ENCODE measurements at places on chromosomes 4 and X.

- DNase-seq = no peak
Measured at GRCh38 chrX:2484256-2484655, 16.5 kb downstream of the DHRSX start.

- DNase-seq = no peak
Measured at GRCh38 chr4:19689511-19689910, 562.2 kb upstream of the SLIT2 start.

DNA sequence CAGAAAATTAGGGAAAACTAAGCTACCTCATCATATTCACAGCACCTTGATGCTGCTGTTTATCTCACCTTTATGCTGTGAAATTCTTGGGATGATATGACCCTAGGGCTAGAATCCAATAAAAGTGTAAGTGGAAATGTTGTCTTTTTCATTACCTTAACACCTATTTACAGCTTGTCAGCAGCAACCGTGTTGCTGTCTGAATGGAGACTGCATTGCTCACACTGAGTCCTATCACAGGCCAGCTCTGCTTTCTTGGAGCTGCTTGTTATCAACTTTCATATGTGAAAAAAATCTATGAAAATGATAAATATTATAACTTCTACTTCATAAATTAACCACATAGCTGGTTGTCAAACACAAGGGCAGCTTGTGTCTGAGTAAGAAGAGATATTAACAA is 789.5 kb downstream of the TECRL start:
- no peak for DNase-seq

DNA sequence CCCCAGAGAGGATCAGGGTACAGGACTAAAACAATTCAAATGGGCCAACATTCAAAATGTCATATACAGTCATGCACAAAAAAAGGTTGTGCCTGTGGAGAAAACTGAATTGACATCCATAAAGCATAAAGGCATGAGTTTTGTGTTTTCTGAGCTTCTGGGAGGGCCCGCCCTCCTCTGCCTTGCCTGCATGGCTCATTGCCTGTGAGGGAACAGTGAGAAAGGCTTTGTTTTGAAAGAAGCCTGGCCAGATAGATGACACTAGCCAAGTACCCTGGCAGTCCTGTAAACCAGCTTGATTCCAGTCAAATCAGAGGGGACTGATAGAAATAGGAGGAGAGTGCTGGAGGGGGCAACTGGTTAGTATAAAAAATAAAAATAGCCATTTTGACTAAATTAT is 194.3 kb downstream of the KIT start:
- no peak for DNase-seq

DNA sequence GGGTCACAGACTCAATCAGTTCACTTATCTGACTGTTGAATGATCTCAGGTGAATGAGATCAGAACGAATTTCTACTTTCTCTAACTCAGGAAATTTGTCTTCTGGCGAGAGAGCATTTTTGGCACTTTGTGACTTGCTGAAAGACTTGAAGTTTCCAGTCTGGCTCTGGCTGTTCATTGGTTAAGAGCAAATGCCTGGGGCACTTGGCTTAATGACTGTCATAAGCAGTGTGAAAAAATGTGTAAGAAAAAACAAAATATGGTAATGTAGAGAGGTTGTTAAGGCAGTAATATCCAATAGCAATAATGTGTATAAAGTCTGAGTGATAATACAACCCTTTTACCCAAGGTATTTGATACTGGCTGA is 71.3 kb upstream of the PGRMC2 start:
- no peak for DNase-seq

GRCh38 chr4:41661442-41662076 is 87.0 kb downstream of the PHOX2B start:
- DNase-seq = peak; percentile 61

GRCh38 chrX:70494441-70494840 is 49.8 kb downstream of the DLG3 start:
- no peak for DNase-seq

- no peak for DNase-seq
Measured at GRCh38 chr4:75655562-75655961, 17.6 kb downstream of the G3BP2 start.

GRCh38 chr4:38242822-38243387 is 282.7 kb downstream of the PTTG2 start:
- no peak for DNase-seq

GRCh38 chrX:12570859-12571501 is 220.2 kb upstream of the PRPS2 start:
- no peak for DNase-seq

GRCh38 chr4:70979445-70980008 is 13.9 kb upstream of the DCK start:
- no peak for DNase-seq

- no peak for DNase-seq
Measured at GRCh38 chr4:122591196-122591595, 29.7 kb downstream of the IL21 start.

DNA sequence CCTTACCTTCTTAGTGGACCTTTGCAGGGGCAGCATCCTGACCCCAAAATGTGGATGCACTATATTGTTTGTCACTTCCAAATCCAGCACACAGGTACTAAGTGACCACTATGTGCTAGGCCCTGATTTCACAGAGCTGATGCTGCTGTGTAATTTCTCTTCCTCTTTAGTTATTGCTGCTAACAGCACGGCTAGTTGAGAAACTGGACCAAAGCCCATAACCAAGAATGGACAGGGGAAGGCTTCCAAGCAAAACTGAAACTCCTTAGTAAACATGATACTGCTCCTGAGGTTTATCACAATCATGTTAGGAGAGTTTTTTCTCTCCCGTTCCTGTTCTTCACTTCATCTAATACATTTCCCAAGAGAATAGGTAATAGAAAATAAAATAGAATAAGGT is 172.9 kb upstream of the TTC29 start:
- DNase-seq = peak; percentile 26

DNA sequence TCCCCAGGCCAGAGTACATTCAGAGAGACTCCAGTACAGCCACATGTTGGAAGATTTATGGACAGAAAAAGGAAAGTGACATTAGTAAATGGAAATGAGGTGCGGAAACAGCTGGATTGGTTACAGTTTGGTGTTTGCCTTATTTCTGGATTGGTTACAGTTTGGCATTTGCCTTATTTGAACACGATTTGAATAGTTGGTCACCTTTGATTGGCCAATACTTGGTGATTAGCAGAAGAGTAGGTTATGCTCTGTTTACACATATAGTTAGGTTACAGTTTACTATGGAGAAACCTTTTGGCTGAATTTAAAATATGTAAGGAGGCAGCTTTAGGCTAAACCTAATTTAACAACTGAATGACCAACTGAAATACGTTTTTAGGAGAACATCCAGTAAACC is 173.7 kb downstream of the AASDH start:
- DNase-seq = no peak

GRCh38 chr4:85928775-85929591 is 430.9 kb downstream of the MAPK10 start:
- DNase-seq = peak; percentile 66

- DNase-seq = no peak
Measured at GRCh38 chr4:7769396-7770223, 170.1 kb downstream of the AFAP1 start.

DNA sequence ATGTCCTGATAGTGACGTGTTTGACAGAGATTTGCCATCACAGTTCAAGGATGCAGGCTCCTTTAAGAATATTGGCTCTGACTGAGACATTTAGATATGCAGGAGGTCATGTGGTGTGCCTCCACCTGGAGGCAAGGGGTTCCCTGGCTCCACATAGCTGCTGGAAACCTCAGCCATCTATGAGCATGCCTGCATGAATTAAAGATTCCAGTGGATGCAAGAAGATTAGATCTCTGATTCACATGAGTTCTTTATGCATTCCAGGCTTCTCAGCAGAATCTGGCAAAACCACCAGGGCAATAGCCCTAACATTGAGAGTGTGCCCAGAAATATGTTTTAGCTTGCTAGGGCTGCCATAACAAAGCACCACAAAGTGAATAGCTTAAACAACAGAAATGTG is 298.5 kb upstream of the AADAT start:
- DNase-seq = no peak

DNA sequence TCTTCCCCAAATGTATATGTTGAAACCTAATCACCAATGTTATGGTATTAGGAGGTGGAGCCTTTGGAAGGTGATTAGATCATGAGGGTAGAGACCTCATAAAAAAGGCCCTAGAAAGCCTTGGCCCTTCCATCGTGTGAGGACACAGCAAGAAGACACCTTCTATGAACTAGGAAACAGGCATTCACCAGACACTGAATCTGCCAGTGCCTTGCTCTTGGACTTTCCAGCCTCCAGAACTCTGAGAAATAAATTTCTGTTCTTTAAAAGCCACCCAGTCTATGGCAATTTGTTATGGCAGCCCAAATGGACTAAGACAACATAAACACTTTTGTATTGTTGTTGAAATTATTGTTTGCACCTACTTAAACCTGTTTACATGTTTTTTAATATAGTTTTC is 221.8 kb upstream of the RPS6KA3 start:
- no peak for DNase-seq

DNA sequence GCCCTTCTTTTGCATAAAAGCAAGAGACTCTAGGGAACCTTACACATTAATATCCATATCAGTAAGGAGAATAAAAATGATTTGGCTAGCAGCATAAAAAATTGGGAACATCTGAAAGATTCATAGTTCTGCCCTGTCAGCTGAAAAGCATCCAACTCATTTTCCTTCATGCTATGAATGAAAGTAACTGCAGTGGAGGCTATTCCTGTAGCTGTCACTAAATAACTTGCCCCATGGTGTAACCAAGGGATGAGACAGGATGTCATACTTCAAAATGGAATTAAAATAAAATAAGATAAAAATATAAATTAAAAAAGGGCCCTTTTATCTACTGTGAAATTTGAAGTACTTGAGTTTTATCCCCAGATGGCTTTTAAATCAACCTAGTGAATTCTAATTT is 878.8 kb downstream of the C4orf33 start:
- DNase-seq = no peak

GRCh38 chr4:52903273-52903672 is 41.2 kb downstream of the RASL11B start:
- DNase-seq = no peak

GRCh38 chr4:112775801-112776200 is 138.9 kb downstream of the LARP7 start:
- DNase-seq = no peak

GRCh38 chrX:30592831-30593230 is 15.3 kb upstream of the TASL start:
- DNase-seq = no peak

- no peak for DNase-seq
Measured at GRCh38 chrX:31209005-31209628, 137.3 kb upstream of the FTHL17 start.

DNA sequence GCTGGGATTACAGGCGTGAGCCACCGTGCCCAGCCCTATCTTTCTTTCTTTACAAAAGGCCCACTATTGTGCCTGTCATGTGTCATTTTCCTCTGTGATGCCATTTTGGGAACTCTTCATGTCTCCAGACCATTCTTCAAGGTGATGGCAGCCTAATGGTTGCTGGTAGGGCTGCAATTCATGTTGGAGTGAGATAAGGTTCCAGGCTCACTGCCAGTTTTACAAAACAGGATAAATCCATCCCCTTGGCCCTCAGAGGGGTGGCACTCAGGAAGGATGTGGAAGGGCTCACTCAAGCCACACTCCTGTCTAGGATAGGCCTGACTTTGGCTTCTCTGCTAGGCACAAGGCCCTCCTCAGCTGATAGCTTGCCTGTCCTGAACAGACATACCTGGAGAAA is 3.8 kb downstream of the TCEAL9 start:
- DNase-seq = no peak

DNA sequence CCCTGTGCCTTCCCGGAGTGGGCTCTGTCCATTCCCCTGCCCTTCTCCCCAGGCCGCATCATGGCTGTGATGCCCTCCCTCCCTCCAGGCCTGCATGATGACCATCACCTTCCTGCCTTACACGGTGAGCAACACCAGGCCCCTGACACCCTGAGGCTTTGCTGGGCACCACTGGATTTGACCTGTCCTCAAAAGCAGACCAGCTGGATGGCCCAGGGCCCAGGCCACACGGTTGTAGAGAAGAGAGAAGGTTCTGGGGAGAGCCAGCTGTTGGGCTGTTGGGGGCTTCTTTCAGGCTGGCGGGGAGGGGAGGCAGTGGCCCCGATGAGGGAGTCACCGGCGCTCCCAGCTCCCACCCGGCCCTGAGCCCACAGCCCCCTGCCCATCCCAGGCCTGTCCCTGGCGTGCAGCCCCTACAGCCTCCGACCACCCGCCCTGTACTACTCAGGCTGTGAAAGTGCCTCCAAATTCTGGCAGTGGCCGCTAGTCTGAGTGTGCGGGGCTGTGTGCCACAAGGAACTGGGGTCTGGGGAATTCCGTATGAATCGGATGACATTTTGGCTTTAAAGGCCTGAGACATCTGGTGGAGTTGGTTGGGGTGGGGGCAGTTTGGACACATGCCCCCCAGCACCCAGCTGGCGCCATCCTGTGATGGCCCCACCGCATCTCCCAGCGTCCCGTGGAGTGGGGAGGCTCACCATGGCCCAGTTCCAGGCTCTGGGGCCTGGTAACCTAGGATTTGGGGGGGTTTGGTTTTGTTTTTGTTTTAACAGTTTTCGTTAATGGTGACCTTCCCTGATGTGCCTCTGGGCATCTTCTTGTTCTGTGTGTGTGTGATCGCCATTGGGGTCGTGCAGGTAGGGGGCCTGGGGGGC is 19.6 kb downstream of the TMEM175 start:
- no peak for DNase-seq

DNA sequence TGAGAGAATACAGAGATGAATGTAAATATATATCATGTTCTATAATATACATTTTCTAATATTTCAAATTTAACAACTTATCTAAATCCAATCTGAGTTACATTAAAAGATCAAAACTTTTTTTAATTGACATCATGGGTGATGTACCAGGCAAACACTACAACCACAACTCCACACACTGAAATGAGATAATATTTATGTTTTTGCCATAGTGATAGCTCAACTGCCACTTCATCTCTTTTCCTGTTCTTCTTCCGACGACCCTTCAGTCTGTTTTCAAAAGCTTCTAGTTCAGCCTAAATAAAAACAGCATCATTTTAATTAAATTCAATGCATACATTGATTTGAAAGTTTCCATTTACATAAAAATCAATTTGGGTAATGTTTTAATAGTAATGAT is 10.2 kb upstream of the CORIN start:
- no peak for DNase-seq

GRCh38 chr4:83605210-83605609 is 69.3 kb downstream of the GPAT3 start:
- DNase-seq = no peak

DNA sequence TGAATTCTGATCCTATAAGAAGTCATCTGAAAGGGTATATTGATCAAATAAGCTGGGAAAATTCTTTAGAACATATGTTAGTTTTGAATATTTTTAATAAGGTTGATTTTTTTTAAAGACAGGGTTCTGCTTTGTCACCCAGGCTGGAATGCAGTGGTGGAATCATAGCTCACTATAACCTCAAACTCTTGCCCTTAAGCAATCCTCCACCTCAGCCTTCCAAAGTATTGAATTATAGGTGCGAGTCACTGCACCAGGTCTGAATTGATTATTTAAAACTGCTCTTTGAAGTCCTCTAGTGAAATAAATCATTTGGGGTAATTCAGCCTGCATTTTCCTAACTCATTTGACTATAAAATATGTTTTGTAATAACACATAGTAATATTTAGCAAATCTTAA is 812.3 kb downstream of the PDHA2 start:
- no peak for DNase-seq

- no peak for DNase-seq
Measured at GRCh38 chr4:120847019-120847582, 75.4 kb downstream of the PRDM5 start.

- no peak for DNase-seq
Measured at GRCh38 chr4:38308728-38309311, 348.6 kb downstream of the PTTG2 start.
